ENCODE measurements at places on chromosomes 7 and 10. TPM values are rescaled to one million over a fixed set of nuclear protein-coding genes. Genes with fewer than 3 reads are reported as not detected.

Gene THNSL1
- 3.1 TPM for total RNA-seq

Gene NPTX2
- total RNA-seq: 2.4 TPM

Gene VSTM2A
- total RNA-seq: 0.20 TPM

Gene PLEKHS1
- not detected for total RNA-seq

Gene GLUD1
- total RNA-seq: 93.1 TPM

Gene COL13A1
- total RNA-seq: 0.86 TPM

Gene HMX3
- total RNA-seq: not detected

Gene PRTFDC1
- total RNA-seq: 10.6 TPM

Gene TTYH3
- 264 TPM for total RNA-seq

Gene FFAR4
- total RNA-seq: not detected

Gene POLD2
- 67.7 TPM for total RNA-seq

Data from astrocyte (in vitro differentiated cells and primary cell).